ENCODE measurements at places on chromosomes 1 and 21.

DNA sequence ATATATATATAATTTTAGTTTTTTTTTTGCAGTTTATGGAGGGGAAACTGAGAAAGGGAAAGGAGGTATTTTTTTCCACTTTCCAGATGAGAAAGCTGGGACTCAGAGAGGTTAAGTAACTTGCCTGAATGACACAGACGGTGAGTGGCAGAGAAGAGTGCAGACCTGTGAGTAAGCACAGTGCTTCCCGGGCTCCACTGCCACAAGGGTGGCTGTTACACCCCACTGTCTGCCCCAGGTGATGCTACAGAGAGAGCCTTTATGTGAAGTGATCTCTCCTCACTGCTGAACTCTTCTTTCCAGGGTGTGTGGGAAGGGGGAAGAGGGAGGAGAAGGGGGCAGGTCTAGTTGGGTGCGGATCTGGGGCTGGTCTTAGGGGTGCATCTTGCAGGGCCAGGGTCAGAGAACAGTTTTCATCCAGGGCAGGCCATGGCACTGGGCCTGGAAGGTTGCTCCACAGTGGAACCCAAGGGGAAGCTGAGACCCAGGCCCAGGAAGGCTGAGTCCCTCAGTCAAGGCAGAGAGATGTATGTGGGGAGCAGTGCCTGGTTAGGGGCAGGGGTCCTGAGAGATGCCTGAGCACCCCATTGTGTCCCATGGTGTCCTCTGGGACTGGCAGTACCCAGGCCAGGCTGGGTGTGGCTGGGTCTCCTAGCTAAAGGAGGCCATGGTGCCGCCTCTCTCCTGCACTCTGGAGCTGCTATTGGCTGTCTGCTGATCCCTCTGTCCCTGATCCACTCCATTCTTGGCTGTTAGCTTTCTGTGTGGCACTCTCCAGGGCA lies 357.5 kb downstream of the PTPRU start:
- DNase-seq = no peak

DNA sequence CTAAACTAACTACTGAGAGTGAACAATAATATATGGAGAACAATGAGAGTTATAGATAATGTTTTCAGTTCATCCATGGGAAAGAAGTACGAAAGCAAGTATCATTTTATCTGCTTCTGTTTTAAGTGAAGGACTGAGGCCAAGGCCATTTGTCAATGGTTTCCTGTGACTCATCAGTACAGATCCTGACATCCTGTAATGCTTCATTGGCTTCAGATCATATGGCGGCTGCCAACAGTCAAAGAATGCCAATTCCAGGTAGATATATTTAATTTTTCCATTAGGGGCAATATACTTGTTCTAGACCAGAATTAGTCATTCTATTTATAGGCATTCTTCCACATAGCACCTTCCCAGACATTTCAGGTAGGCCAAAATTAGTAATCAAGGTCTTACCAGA lies 97.3 kb downstream of the USH2A start:
- DNase-seq = no peak

DNA sequence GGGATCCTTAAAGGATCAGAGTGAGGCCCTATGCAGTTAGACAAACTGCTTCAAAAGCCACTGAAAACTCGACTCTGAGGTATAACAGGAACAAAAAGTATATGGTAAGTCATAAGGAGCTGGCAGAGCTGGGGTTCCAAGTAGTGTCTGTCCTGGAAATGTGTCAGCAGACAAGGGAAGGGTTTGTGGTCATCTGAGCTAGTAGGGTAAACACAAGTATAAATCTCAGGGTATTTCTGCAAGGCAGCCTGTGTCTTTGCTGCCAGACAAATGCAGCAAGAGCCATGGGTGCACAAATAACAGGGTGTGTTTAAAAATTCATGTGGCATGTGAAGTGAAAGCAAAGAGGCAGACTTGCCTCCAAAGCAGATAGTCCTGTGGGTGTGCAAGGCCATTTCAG lies 759.0 kb upstream of the ADAMTS5 start:
- DNase-seq = no peak

- DNase-seq = no peak
Measured at GRCh38 chr1:84998642-84999280, 1.8 kb upstream of the MCOLN2 start.

- DNase-seq = no peak
Measured at GRCh38 chr1:94590203-94591137, 48.9 kb upstream of the F3 start.

DNA sequence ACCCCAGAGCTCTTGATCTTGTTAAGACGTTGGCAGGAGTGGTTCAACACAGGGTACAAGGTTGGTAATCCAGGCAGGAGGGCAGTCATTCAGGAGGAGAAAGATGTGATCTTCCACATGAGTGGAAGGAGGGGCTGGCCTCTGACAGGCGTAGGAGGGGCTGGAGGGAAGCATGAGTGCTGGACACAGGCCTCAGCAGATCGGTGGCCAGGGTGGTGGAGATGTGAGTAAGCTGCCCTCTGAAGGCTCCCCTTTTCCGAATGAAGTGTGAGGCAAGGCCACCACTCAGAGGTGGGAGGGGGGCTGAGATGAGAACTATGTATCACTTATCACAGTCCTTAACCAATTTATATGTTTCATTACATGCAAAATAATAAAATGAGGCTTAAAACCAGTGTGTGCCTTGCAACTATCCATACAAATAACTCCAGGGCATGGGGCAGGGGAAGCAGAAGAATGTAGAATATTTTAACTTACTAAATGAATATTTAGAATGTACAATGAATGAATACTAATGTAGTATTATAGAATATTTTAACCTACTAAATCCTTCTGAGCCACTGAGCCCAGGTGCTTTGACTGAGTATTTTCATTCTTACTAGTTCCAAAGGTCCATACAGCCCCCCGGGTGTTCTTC lies 103.5 kb upstream of the TLR5 start:
- DNase-seq = no peak

DNA sequence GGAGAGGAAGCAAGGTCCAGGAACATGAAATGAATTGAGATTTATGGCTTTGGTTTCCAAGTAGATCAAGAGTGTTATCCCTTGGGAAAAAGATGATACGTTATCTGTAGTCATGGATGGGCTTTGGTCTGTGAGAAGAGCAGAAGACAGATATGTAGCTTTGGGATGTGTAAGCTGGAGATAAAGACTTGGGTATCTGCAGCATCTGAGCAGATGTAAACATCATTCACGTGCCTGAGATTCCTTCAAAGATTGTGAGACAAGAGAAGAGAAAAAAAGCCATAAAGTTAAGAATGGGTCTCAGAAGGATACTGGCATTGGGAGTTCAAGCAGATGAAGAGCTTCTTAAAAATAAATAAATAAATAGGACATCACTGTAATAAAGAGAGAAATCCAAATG lies 217.8 kb downstream of the PTPRC start:
- DNase-seq = no peak

- no peak for DNase-seq
Measured at GRCh38 chr21:46150491-46151121, 4.8 kb downstream of the FTCD start.

- peak; percentile 92 for DNase-seq
Measured at GRCh38 chr1:61043010-61043820, 39.1 kb upstream of the NFIA start.

- DNase-seq = peak; percentile 33
Measured at GRCh38 chr1:183632114-183632513, 3.5 kb downstream of the ARPC5 start.

- DNase-seq = peak; percentile 94
Measured at GRCh38 chr1:116122955-116123757, 12.0 kb downstream of the MAB21L3 start.

GRCh38 chr1:23837908-23838307 lies 12.7 kb upstream of the HMGCL start:
- DNase-seq = no peak

DNA sequence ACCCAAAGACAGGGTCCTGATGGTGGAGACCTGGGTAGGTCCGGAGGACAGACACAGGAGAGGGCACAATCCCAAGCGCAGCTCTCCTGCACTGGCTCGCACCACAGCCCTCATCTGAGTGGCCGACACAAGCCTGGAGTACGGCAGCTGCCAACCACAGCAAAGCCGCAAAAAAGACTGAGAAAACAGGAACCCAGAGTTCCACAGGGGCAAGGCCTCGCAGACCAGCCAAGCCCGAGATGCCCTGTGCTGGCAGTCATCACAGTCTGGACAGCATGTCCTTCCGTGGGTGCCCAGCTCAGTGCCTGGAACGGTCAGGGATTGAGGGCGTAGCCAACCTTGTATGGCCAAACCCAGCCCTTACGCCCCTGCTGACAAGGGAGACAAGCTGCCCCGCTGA lies 11.4 kb downstream of the ZBTB48 start:
- no peak for DNase-seq

DNA sequence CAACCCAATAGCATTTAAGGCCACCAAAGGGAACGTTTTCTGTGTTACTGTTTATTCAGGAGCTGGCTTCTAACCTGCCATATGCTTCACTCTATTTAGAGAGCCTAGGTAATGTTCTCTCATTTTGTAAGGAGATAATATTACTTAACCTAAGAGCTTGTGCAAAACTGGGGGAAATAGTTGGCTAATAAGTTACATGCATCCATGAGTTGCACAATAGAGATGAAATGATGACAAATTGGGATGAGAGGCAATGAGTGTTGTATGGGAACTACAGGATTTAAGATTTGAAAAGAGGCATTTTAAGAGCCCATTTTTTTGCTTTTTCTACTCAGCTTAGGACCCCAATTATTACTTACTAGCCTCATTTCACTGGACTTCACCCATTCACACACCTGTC lies 151.0 kb downstream of the ST6GALNAC3 start:
- DNase-seq = no peak

GRCh38 chr1:81801651-81802456 lies 1.1 kb downstream of the ADGRL2 start:
- DNase-seq = peak; percentile 69

GRCh38 chr1:227740401-227740960 lies 5.2 kb downstream of the SNAP47 start:
- no peak for DNase-seq

- DNase-seq = peak; percentile 11
Measured at GRCh38 chr1:155942578-155943141, 1.2 kb downstream of the RXFP4 start.

- DNase-seq = no peak
Measured at GRCh38 chr1:10897321-10897980, 101.0 kb upstream of the CASZ1 start.

GRCh38 chr1:209570743-209571142 lies 12.8 kb upstream of the CAMK1G start:
- DNase-seq = no peak

DNA sequence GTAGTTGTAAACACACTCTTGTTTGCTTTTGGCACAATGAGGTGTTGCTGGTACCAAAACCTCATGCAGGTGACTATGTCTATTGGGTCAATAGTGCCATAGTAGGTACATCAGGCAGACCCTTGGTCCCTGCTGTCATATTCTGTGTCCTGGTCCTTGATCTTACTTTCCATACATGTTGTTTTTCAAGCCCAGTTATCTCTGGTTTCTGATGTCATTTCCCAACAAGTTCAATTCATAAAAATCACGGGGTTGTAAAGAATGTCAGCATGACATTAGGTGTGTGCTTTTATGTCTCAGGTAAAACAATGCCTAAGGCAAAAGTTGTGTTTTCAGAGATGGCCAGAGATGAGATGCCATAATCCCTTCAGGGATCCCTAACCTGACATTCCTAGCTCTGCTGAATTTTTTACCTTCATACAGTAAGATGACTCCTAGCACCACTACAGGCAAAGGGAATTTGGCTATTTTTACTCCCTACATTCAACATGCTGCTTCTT lies 390.3 kb upstream of the PKN2 start:
- DNase-seq = no peak

GRCh38 chr1:196002906-196003305 lies 605.3 kb downstream of the KCNT2 start:
- DNase-seq = no peak
